ENCODE measurements at places on chromosomes 6 and 20. TPM values are rescaled to one million over a fixed set of nuclear protein-coding genes. Genes with fewer than 3 reads are reported as not detected.

MAS1 gene
- not detected for total RNA-seq

ZNF831 gene
- total RNA-seq, result not detected

ZNF335 gene
- 9.5 TPM for total RNA-seq

NOTCH4 gene
- 0.95 TPM for total RNA-seq

MATN4 gene
- total RNA-seq, result 0.12 TPM

DEFB112 gene
- total RNA-seq, result not detected

SYCP2L gene
- 1.9 TPM for total RNA-seq

OPN5 gene
- total RNA-seq, result not detected

CNPY3 gene
- total RNA-seq, result 36.8 TPM

CNR1 gene
- 2.4 TPM for total RNA-seq

ULBP1 gene
- 1.00 TPM for total RNA-seq

LBP gene
- 1.4 TPM for total RNA-seq

SLC17A5 gene
- total RNA-seq, result 12.0 TPM

MAN1A1 gene
- 0.05 TPM for total RNA-seq

ABHD16B gene
- total RNA-seq, result not detected

SPATS1 gene
- total RNA-seq, result not detected

KDM1B gene
- total RNA-seq, result 6.7 TPM

PCSK2 gene
- total RNA-seq, result not detected

FAXC gene
- total RNA-seq, result 5.9 TPM

FANCE gene
- 4.2 TPM for total RNA-seq

ADGRF5 gene
- not detected for total RNA-seq

PLAGL2 gene
- 18.0 TPM for total RNA-seq

CRYBG1 gene
- 0.56 TPM for total RNA-seq

CST5 gene
- not detected for total RNA-seq

IL17F gene
- total RNA-seq, result not detected

EEF1A2 gene
- total RNA-seq, result 153 TPM

Data from A549 treated with AZD2906 at 1 μM for 4 hours (cell line).